T-helper 2 cell treated with Interferon-gamma antibody and Interleukin-4, amounts not matched to agents 5 μg/mL and 100 μg/mL, for 36 hours (primary cell): ENCODE measurements at places on chromosomes 16 and 17.

- H3K36me3 ChIP-seq, result no peaks in the 10 kb centered on the region
- H3K27ac ChIP-seq, result no peak overlapping the region
- peaks cover 3% of the 10 kb centered on the region for H3K27me3 ChIP-seq
Measured at GRCh38 chr17:68684949-68685357, 83.8 kb upstream of the FAM20A start.

GRCh38 chr16:72840631-72841381, 207.1 kb downstream of the ZFHX3 start:
- no peak overlapping the region for H3K27ac ChIP-seq
- DNase-seq, result no peak
- peaks cover 9% of the 10 kb centered on the region for H3K27me3 ChIP-seq
- H3K4me3 ChIP-seq, result no peak overlapping the region

DNA sequence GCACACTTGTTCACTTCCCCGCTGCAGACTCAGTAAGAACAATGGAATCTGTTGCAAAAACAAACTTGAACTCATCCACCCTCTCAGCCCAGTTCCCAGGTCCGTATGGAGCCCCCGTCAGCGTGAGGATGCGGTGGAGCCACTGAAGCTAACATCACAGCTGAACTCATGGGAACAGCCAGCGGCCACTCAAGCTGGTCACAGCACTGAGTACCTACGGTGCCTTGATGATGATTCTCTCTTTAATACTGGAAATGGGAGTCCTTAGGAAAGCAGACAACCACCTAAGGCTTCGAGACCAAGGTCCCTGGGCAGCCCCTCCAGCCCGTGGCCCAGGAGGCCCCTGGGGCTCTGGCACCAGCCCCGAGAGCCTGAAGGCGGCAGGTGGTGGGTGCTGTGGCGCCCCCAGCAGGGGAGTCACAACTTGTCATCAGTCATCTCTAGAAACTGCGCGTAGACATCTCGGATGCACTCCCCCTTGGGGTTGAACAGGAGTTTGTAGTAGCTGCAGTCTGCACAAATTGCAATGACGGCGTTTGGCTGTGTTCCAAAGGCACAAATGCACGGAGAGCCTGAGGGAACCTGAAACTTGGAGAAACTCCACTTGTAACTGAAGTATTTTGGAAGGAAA, 31.0 kb upstream of the RHOT1 start:
- H3K36me3 ChIP-seq, result no peaks in the 10 kb centered on the region
- peak; percentile 29 for DNase-seq
- peaks cover 21% of the 10 kb centered on the region for H3K4me1 ChIP-seq
- H3K27ac ChIP-seq, result no peak overlapping the region

- DNase-seq, result no peak
- H3K27me3 ChIP-seq, result no peaks in the 10 kb centered on the region
Measured at GRCh38 chr16:75732871-75733270, 6.6 kb upstream of the CPHXL start.

DNA sequence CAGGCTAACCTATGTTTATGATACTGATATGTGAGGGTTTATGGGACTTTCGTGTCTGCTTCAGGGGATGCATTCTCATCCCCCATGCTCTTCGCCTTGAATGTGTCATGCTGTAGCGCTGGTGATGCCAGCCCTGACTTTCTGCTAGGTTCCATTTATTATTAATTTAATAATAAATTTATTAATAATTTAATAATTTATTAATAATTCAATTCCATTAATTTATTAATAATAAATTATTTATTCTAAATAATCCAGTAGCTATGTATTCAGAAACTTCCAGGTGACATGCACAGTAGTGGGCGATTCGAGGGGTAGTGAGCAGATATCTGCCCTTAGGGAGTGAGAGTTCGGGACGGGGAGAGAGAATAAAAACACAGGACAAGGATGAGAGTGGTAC, 49.8 kb downstream of the SHISA6 start:
- H3K4me1 ChIP-seq, result no peaks in the 10 kb centered on the region
- H3K27me3 ChIP-seq, result no peaks in the 10 kb centered on the region
- no peak overlapping the region for H3K4me3 ChIP-seq
- no peak for DNase-seq
- no peaks in the 10 kb centered on the region for H3K36me3 ChIP-seq

GRCh38 chr17:64057701-64058263, 37.3 kb upstream of the ICAM2 start:
- no peak overlapping the region for H3K4me3 ChIP-seq
- H3K27ac ChIP-seq, result peak overlapping the region; percentile 4
- H3K36me3 ChIP-seq, result peaks cover 85% of the 10 kb centered on the region

- no peaks in the 10 kb centered on the region for H3K36me3 ChIP-seq
- H3K27ac ChIP-seq, result no peak overlapping the region
- no peaks in the 10 kb centered on the region for H3K4me1 ChIP-seq
- no peak for DNase-seq
- H3K4me3 ChIP-seq, result no peak overlapping the region
Measured at GRCh38 chr16:66030036-66030435, 336.5 kb upstream of the CDH5 start.
